ENCODE measurements at places on chromosomes 16 and 17.

- DNase-seq, result no peak
These were observed 299.7 kb downstream of the C16orf95 start for GRCh38 chr16:87017371-87018012.

DNA sequence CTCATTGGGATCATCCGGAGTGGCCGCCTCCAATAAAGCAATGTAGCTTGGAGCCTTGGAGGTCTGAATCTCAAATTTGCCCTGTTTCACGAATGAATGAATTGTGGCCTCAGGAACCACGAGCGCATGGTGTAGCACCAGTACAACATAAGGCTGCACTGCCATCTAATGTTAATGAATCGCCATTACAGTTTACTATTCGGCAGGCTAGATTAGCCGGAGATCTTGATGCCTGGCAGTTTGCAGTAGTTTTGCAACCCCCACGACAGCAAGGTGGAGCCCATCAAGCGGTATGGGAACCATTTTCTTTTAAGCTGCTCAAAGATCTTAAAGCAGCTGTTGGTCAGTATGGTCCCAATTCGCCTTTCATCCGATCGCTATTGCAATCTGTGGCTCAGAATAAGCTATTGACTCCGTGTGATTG is 18.8 kb downstream of the ALOX15B start:
- DNase-seq, result peak; percentile 54

GRCh38 chr16:84058211-84058610 is 15.6 kb upstream of the SLC38A8 start:
- DNase-seq, result no peak

DNA sequence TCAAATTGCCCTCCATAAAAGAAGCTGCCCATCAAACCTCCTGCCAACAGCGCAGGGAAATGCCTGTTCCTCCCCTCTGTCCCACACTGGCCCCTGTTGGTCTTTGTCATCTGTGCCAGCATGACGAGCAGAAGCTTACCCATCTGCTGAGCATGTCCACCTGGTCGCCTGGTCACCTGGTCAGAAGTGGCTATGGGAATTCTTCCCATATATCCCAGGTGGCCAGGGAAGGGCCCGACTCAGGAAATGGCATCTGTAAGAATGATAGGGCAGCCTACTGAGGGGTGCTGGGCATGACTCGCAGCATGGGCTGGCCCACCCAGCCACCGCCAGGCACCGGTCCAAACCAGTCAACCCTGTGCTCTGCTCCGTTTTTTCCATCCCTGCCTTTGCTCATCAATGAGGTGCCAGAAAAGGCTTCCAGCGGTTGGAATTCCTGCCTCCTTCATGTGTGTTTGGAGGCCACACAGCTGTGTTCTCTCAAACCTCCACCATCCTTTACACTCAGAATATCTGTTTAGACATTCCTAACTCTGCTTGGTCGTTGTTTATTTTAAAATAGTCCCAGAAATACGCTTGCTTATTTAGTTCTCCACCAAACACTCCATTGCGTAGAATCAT is 145.2 kb downstream of the CLEC16A start:
- no peak for DNase-seq

GRCh38 chr17:30220414-30220813 is 15.1 kb downstream of the SLC6A4 start:
- no peak for DNase-seq

DNA sequence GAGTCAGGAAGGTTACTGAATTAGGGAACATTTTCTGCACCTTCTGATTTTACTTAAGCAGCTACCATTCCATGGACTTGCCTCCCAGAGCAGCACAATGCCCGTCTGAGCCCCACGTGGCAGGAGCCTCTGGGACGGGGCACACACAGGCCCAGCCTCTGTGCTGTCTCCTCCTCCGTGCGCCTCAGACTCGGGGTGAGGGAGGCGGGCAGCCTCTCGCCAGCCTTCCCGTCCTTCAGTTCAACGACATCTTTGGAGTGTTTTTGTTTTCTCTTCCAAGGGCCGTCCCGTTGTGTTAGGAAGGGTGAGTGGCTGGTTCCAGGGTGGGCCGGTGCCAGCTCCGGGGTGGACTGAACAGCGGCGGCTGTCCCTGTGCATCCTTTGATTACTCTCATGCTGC is 31.8 kb downstream of the NDEL1 start:
- DNase-seq, result no peak

- DNase-seq, result no peak
These were observed 67.5 kb upstream of the TMEM132E start for GRCh38 chr17:34511931-34512330.

- no peak for DNase-seq
These were observed 42.9 kb upstream of the CDRT4 start for GRCh38 chr17:15510361-15510760.

DNA sequence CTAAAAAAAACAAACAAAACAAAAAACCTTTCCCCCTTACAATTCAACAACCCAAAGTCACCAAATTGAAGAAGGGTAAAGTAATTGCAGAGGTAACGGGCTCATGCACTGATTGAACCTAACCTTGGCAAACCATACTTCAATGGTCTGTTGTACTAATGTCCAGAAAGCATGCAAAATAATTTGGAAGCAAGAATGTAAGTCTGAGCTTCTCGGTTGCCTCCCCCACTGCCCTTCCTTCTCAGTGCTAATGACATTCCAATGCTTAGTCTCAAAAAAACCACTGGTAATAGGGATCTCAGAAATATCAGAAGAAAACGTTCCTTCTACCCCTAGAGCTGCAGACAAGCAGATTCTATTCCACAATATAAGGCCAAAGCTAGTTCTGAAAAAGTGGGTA is 15.8 kb downstream of the KRABD2 start:
- no peak for DNase-seq

DNA sequence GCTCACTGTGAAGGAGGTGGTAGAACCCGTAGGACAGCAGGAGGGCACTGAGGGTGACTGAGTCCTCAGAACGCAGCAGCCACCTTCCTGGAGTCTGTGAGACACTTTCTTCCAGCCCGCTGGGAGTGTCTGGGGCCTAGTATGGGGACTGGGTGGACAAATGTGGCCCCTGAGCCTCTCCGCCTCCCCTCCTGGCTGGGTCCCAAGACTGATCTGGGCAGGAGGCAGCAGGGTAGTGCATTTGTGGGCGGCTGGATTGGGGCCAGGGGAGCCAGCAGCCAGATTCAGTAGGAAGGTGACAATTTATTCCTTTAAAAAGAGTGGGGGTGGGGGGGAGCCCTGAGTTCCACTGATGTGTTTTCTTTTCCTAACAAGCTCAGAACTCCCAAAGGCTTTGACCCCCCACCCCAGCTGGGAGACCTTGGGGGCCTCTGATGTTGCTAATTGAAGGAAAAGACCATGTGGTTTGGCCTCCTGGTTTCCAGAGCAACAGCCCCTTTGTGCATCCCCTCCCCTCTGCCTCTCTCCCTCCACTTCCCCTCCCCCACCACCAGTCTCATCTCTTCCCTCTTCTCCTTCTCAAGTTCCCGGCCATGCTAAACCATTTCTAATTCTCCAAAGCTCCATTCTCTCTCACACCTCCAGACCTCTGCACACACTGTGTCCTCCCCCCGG is 4.4 kb downstream of the CLEC19A start:
- no peak for DNase-seq

DNA sequence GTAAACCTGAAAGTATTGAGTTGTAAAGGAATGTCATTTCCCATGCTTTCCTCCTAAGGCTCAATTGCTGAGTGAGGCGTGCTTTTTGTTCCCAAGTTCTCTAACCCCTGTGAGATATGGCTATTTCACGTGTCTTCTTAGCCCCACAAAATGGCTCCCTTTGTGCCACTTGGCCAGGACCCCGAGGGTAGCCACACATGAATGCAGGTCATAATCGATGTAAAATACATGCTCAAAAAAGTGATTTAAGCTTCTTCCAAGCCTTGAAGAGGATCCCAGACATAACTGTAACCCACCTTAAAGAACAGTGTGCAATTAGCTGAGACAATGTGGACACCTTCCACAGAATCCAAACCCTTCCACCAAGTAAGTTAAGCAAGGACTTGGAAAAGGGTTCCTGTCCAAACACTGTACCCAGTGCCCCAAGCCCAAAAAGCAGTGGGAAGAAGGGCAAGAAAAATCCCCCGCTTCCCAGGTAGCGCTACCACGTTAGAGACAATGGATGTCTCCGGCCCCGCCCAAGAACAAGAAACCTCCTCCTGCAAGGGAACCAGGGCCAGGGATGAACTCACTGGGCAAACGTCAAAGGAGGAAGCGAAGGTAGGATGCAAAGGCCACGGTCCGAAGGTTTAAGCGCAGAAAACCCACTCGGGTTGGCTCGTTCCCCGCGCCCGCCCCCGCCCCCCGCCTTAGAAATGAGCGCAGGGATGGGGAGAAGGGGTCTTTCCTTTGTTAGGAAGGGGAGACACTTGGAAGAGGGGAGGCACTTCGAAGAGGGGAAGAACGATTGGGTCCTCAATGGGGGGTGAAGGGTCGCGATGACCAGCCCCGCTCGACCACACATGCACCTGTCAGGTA is 1.2 kb downstream of the JPT1 start:
- DNase-seq, result peak; percentile 52

DNA sequence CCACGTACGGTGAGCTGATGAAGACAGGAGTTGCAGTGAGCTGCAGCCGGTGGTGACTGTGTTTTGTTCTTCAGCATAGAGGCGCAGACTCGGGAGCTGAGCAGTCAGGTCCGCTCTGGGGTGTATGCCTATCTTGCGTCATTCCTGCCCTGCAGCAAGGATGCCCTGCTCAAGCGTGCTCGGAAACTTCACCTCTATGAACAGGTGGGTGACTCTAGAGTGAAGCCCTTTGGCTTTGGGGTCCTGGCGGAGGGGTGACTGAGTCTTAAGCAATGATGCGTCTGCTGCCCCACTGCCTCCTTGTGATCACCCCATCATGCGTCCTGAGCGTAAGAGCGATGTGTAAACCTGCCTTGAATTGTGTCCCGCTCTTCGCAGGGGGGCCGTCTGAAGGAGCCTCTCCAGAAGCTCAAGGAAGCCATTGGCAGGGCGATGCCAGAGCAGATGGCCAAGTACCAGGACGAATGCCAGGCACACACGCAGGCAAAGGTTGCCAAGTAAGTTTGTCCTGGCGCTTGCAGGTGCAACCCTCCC is 22.9 kb downstream of the UBN1 start:
- DNase-seq, result no peak

DNA sequence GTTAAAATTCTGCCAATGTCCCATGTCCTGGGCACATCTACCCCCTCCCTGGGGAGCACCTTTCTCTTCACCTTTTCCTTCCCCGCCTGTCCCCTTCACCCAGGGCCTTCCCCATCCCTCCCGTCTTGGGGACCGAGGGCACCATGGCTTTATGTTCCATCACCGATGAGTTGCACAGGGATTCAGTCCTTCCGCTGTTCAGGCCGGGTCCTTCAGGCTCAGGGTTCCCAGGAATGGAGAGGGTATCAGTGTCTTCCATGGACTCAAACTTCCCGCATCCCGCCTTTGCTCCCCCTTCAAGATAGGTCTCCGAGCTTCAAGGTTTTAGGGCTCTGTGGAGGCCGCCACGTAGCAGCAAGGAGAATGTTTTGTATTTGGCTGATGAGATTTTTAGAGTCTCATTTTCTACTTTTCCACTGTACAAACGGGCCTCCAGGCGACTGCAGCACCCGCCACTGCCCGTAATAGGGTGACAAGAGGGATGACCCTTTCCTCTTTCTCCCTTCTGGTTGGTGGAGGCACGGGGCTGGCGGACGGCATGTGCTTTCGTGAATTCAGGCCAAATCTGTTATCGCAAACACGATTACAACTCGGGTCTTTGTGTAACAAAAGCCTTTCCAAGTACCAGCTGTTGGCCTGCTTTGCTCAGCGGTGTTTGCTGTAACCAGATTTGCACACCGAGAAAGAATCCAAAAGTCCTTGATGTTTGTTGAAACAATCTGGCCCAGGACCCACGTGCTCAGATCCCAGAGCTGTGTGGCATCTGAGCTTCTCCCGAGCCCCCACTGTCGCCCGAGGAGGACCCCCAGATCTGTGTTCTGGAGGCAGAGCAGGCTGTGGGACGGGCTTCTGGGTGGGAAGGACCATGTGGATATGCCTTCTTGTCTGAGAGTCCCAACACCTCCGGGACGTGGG is 236.3 kb downstream of the SEC14L1 start:
- DNase-seq, result no peak

GRCh38 chr16:77863250-77863649 is 74.9 kb downstream of the VAT1L start:
- DNase-seq, result no peak

DNA sequence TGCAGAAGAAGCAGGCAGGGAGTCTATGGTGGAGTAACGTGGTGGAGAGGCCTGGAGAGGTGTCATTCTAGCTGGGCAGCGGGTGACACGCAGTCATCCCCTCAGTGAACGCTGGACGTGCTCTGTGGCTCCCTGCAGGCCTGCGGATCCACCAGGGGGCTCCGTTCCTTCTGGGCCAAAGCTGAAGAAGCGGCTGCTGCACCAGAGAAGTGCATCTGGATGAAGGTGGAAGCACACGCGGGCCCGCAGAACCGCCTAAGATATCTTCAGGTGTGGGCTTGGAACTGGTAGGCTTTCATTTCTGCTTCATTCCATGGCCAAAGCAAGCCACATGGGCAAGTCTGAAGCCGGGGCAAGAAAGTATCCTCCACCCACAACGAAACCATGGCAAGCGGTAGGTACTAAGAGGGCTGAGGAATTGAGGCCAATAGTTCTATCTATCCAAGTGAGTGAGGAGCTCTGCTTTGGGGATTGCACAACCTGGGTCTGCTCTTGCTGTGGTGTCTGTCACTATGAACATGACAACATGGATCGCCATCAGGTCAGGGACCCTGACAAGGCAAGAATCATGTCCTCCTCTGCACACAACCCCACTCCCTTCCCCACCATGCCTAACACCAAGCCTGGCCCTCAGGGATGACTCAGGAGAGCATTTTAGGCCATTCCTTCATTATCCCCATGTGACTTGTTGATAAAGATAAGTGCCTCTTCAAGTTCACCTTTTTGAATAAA is 78.9 kb upstream of the FBXO47 start:
- DNase-seq, result no peak

DNA sequence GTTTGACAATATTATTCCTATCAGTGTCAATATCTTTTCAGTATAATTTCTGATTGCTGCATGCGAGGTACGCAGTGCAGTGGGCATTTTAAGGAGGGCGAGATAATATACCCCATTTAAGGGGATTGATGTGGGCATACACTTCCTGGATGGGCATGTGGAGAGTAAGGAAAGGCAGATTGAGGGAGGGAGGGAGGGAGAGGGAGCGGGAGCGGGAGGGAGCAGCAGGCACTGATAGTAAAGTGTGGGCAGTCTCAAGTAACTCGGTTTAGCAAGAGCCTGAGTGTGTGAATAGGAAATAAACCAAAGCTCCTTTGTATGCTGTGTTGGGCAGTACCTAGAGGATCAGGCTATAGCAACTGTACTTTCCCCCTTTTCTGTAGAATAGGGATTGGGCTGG is 5.1 kb downstream of the BPTF start:
- no peak for DNase-seq
